HFFc6 (cell line): ENCODE measurements at places on chromosomes 3 and 15. TPM values are rescaled to one million over a fixed set of nuclear protein-coding genes. Genes with fewer than 3 reads are reported as not detected.

The LRRC34 gene
- total RNA-seq, result 0.63 to 0.87 TPM (median 0.85 TPM) in 3 replicates

The SERINC4 gene
- 0.09 TPM in 1 of 3 replicates, not detected in the others for total RNA-seq

The DCUN1D1 gene
- 43.9 to 56.9 TPM (median 50.6 TPM) in 3 replicates for total RNA-seq

DNA sequence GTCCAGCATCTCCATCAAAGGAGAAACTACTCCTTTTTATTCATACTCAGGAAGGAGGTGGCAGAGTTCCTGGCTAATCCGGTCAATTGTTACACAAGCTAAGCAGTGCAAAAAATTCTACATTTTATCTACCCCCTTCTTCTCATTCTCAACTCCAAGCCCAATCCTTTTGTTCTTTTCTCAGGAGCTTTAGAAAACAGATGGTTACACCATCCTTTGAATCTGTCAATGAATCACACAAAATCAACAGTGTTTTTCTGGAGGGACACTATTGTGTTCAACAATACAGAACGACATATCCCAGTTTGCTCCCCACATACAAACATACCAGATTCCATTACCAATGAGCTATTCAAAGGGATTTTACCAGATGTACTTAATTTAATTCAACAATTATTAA is 362.1 kb downstream of the MAGI1 start:
- DNase-seq, result no peak

GRCh38 chr15:35867356-35867755 is 321.4 kb upstream of the DPH6 start:
- no peak for DNase-seq

- DNase-seq, result no peak
Measured at GRCh38 chr3:177177749-177178221, 19.5 kb downstream of the TBL1XR1 start.

DNA sequence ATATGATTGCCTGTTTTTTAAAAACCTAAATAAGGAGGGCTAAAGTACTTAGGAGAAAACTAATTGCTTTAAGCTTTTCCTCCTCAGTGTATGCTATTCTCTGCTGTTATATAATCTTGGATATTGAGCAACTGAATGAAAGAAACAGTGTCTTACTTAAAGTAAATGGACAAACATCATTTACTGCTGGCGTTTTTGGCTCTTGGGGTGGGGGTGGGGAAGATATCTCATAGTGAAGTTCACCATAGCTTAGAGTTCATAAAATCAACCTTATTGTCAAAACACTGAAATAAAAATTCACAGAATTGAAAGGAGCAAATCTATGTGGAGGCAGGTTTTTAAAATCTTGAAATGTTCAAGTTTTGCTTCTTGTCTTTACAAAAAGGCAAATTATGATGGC is 256.4 kb upstream of the SOX2 start:
- no peak for DNase-seq

DNA sequence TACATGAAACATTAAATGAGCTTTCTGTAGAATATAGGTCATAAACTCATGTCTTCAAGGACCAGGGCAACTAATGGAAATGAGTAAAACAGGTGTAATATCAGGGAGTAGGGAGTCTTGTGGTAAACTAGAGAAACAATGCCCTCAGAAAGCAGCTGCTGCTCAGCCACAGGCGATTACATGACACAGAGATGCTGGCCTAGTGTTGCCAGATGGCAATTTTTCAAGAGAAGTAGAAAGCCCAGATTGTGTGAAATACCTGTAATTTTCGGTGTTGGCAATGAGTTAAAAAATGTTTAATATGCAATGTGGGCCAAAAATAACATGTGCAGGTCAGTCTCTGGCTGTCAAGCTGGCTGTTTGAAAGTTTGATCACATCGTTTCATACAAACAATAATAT is 23.4 kb downstream of the NCEH1 start:
- no peak for DNase-seq

GRCh38 chr3:183485585-183485984 is 57.2 kb upstream of the MCF2L2 start:
- no peak for DNase-seq
